ENCODE measurements at places on chromosomes 4 and X.

DNA sequence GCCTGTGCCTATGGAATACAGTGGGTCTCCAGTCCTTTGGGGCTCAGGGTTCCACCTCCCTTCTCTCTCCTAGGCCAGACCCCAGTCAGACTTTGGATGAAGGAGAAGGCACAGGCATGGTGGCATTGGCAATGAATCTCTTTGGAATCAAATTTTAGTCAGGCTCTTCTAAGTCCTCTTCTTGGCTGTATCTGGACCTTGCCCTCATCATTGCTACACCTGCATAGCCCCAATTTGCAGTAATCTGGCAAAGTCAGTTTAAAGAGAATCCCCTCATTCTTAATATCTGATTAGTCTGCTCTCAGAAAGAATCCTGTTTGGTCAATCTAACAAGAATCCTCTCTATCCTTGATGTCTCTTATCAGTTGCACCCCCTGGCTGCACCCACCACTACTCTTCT lies 77.6 kb downstream of the SLC16A2 start:
- no peak for DNase-seq

DNA sequence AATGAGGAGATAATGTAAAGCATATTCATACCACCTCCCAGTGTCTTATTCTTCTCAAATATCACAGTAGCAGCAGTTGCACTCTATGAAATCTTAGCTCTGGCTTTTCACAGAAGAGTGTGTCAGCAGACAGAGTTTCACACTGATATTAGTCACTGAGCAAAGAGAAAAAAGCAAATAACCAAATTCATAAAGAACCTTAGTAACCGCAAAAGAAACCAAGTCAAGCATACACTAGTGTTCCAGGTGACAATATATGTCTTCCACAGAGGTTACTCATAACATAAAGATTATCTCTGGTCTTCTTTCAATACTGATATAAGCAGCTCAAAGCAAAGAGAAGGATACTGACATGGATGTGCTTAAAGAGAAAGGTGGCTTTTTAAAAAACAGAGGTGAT lies 181.7 kb upstream of the EDNRA start:
- DNase-seq = no peak

GRCh38 chrX:34401411-34401810 lies 255.7 kb downstream of the TMEM47 start:
- no peak for DNase-seq

DNA sequence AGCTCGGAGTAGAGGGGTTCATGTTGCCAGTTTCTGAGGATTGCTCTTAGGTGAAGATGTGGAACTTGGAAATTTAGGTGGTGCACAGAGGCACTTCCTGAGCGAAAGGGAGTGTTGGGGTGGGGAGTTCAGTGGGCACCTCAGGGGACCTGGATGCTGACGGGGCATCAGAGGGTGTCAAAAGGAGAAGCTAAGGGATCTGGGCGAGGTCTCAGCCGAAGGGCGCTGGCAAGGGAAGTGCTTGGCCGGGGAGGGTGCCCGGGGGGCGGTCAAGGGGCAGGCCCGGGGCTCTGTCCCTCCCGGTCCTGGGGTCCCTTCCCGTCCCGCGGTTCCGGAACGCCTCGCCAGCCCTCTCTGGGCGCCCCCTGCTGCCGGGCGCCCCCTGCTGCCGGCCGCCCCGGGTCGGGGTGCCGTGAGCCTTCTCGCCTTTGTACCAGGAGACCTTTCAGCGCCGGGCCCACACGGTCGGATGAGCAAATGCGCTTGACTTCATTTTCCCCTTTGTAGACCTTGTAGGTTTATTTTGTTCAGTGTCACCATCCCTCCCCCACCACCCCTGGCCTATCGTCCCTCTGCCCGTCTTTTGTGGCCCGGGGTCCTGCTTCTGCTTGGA lies 3.0 kb upstream of the PHOX2B start:
- DNase-seq = no peak

DNA sequence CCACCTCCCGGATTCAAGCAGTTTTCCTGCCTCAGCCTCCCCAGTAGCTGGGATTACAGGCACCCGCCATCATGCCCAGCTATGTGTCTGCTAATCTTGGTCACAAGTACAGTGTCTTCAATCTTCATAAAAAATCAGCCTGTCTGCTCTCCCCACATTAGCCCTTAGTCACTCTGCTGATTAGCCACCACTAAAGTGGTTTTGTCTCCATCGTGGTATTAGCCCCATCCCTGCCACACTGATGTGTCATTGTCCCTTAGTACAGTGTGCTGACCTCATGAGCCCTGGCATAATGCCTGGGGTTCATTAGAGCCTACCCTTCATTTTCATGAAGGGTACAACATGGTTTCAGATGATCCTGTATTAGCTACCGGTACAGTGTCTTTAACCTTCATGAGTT lies 49.9 kb downstream of the ZNF157 start:
- no peak for DNase-seq

DNA sequence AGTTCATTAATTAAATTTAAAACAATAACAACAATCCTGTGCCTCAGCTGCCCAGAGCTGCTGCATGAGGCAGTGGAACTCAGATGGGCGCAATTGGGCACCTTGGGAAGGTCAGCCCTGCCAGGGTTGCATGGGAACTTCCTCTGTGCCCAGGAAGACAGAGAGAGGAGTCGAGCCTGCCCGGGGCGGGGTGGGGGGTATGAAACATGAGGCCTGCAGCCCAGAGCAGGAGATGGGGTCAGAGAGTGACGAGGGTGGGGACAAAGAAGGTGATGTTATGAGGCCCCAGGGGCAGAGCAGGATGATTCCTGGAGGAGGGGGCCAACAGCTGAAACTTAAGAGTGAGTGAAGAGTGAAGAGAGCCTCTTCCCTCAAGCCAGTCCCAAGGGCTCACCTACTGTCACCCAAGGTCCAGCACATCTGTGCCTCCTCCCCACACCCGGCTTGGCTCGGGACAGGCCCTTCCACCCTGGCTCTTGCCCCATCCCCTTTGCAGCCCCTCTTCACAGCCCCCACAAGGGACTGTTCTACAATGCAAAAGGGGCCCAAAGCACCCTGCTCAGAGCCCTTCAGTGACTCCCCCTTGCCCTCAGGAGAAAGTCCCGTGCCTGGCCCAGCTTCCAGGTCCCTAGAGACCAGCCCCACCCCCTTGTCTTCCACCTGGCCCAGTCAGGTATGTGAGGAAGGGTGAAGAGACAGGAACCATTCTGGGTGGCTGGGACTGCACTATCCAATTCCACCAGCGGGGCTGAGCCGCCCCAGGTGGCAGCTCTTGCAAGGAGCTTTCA lies 31.4 kb downstream of the HMX1 start:
- no peak for DNase-seq

GRCh38 chr4:64564126-64564525 lies 154.9 kb upstream of the TECRL start:
- DNase-seq = no peak

- DNase-seq = no peak
Observed at GRCh38 chr4:23811161-23811560, 78.7 kb downstream of the PPARGC1A start.

DNA sequence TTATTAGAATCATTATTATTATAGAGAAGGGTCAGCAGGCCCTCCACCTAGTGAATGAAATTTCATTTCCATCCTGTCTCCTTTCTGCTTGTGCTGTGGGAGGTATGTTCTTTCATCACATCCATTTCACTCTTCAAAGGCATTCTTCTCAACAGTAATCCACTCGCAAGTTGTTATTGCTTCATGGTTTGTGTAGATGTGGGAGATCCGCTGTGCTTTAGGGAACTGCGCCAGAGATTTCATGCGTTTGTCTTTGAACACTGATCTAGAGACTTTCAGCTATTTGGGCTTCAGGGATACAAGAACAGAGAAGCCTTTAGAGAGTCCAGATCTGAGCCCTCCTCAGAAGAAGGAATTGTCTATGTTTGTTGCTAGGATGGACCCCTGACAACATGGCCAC lies 53.5 kb upstream of the PUDP start:
- no peak for DNase-seq

DNA sequence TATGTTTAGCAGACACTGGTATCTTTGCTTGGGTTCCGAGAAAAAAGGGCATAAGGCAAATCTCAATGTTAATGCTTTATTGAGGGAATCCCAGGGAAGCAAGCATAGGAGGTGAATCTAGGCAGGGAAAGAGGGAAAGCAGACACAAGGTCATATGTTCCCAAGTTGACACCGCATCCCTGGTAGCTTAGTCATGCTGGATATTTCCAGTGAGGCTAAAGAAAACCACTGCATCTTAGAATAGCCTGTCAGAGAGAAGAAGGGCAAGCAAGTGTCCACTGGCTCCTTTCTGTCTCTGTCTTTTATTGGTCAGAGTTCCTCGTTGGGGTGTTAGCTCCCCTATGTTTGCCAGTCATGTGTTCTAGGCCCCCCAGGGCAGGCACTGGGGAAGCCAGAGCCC lies 104.7 kb downstream of the NKX6-1 start:
- DNase-seq = no peak

- peak; percentile 74 for DNase-seq
Observed at GRCh38 chr4:184168406-184169019, 49.2 kb downstream of the ENPP6 start.

GRCh38 chr4:7657545-7658297 lies 223.0 kb upstream of the PSAPL1 start:
- DNase-seq = no peak

DNA sequence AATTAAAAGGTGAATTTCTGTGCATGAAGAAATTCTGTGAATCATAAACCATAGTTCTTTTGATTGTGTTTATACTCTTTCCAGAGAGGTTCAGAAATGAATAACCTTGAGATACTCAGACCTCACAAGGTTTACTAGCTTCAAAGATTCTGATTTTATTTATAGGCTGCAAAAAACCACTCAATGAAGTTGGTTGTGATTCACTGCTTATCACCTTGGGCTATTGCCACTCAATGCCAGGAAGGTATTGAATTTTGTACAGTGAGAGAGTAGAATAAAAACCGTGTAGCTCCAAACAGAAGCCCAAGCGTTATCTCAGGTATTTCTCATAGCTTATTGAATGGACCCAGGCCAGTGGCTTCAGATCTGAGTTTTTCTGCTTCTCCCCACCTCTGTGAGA lies 118.7 kb downstream of the FHIP1A start:
- DNase-seq = no peak

- no peak for DNase-seq
Observed at GRCh38 chrX:78377186-78377585, 49.8 kb upstream of the CYSLTR1 start.

DNA sequence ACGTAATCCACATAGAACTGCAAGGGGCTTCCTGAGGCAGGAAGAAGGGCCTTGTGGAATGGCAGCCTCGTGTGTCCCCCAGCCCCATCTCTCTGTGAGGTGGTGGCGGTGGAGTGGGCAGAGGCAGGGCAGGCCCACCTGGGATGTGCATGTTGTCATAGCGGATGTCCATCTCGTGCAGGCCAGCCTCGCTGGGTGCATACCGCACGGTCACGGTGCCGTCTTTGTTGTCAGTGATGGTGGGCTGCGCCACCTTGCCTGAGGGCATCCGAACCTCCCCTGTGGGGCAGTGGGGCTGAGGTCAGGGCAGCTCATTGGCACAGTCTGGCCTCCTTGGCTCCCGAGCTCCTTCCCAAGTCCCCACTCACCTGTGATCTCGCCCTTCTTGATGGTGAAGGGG lies 20.4 kb downstream of the FLNA start:
- no peak for DNase-seq

GRCh38 chr4:168475745-168476144 lies 4.5 kb downstream of the DDX60L start:
- DNase-seq = no peak

DNA sequence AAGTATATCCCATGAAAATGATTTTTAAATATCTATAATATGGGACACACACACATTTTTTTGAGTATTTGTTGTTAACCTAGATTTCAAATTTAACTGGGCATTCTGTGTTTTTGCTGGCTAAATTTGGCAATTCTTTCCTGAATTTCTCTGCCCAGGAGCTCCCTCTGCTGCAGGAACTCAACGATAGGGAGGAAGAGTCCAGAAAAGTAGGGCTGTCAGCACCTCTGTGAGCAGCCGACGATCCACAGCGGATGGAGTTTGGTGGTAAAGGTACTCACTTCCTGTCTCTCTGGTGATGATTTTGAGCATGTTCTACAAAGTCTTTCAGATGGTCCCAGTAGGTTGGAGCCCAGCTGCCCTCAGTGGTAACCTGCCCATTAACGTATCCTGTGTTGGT lies 23.1 kb upstream of the TMEM184C start:
- no peak for DNase-seq

- DNase-seq = no peak
Observed at GRCh38 chrX:100870527-100870926, 3.6 kb downstream of the NOX1 start.

- no peak for DNase-seq
Observed at GRCh38 chr4:89283226-89284009, 24.2 kb downstream of the GPRIN3 start.

GRCh38 chrX:64093761-64094160 lies 111.7 kb downstream of the AMER1 start:
- DNase-seq = no peak

- peak; percentile 64 for DNase-seq
Observed at GRCh38 chrX:16671005-16671404, 21.0 kb downstream of the S100G start.

DNA sequence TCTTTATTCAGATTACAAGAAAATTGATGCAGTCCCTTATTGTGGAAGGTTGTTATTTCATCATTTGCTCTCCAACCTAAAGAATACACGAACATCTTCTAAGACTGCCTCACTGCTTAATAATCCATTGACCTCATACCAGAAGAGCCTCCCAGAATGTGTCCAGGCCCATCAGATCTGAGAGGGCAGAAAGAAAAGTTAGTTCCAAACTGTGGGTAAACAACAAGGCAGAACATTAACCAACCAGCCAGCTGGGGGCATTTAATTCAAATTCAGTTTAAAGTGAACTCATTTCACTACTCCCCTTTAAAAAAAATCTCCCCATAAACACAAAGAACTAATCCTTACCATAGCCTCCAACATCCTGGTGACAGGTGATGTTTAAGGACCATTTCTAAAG lies 13.8 kb downstream of the GPC4 start:
- no peak for DNase-seq

DNA sequence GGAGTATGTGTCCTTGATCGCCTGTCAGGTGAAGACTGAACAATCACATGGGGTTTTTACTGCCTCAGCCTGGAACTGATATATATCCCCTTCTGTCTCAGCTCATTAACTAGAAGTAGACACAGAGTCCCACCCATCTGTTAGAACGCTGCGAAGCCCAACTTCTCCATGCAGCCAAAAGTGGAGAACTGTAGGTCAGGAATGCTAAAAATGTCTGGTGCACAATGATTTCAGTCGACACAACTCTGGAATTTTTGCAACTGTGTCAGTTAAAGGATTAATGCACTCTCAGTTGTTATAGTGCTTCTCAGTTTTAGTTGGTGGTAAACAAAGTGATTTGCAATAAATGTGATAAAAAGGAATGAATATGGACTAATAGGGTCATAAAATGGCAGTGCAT lies 287.2 kb downstream of the INPP4B start:
- no peak for DNase-seq

- DNase-seq = no peak
Observed at GRCh38 chr4:150821641-150822040, 193.4 kb downstream of the LRBA start.
